NCI-H1048 (cell line): ENCODE measurements at places on chromosomes 16 and 17.

DNA sequence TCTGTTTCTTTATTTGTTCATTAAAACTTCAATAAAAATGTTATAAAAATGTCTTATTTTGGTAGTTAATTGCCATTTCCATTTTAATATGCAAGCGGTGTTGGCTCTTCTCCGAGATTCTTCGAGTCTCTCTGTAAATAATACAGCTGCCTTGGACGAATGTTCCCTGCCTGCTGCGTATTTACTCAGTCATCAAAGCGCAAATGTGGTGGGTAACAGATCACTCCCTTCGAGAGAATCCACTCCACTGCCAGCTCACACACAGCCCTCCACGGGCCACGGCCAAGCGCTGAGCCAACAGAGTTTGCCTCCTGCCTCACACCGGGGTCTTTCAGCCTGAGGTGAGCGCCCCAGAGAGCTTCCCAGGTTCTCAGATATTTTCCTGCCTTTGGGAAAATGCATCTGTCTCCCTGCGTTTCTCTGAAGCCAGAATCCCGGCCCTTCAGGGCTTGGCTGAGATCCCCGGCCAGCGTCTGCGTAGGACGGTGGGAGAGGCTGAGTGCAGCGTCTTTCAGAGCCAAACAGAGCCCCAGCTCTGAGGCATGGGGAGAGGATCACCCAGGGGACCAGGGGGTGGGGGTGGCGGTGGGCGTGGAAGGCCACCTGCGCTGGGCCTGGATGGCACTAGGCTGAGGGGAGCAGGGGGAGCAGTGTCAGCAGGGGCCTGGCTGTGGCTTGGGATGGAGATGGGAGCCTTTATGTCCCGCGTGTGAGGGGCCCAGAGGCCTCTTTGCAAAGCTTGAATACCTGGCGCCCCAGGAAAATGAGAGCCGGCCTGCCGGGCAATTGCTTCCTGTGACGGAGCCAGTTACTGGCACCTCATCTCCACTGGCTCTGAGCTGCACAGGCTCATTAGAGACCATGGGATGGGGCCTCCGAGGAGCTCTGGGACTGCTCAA is 248.7 kb downstream of the RBFOX3 start:
- DNase-seq, result no peak

DNA sequence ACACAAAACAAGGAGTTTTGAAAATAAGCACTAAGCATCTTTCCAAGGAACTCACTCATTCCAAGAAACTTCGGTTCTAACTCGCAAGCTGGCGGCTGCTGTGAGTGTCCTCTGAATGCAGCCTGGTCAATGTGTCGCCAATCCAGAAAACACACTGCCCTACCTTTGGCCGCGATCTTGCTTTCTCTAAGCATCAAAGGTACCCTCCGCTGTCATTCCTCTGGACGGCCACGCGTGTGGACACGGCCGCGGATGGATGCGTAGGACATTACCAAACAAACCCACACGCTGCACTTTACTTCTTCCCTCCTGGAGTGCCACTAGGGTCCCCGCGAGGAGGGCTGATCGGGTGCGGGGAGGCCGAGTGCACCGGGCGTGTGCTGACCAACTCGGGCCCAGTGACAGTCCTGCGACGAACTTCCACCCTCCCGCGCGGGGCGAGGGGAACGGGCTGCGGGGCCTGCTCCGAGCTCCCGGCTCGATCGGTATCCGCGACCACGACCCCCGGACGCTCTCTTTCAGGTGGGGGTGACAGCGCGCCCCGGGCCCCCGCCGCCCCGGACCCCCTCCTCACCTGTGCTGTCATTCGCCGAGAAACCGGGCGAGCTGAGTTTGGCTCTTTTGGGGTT is 1.1 kb downstream of the CREBBP start:
- no peak for DNase-seq

DNA sequence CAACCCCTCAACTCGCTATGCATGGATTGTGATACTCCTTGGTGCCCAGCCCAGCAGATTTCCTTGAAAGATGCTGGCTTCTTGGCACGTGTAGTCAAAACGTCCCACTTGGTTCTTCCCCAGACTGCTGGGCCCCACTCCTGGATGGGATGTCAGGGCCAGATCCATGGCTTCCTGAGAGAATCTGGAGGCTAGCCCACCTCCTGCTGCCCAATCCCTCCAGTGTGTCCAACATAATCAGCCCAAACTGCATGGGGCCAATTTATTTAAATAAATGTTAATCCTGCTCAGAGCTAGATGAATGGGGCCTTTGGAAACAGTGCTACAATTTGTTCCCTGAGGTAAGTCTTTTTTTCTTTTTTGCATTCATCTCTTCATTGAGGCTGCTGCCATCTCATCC is 49.4 kb downstream of the WSB1 start:
- no peak for DNase-seq

DNA sequence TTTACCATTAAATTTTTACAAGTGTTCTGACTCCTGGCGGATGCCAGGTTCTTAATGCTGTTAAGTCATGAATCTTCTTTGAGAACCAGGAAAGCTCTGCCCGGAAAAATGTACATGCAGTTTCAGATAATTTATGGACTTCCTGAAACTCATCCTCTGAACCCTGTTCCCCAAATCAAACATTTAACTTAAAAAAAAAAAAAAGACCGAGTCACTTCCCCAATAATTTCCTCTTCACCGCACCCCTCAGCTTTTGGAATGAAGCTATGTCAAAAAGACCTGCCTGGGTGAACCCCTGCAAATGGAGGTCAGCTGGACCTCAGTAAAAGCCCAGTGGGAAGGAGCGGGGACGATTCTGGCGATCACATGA is 15.0 kb downstream of the ZNF232 start:
- no peak for DNase-seq

DNA sequence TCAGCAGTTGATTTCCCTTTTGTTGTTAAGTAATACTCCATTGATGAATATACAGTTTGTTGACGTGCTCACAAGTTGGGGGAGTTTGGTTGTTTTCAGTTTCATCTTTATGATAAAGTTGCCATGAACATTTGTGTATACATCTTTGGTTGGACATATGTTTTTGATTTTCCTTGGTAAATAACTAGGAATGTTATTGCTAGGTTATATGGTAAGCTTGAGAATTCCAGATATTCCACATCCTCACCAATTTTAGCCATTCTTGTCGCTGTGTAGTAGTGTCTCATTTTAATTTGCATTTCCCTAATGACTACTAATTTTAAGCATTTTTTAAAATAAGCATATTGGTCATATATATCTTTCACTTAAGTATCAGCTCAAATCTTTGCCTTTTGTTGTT is 55.0 kb upstream of the RASL10B start:
- DNase-seq, result no peak

DNA sequence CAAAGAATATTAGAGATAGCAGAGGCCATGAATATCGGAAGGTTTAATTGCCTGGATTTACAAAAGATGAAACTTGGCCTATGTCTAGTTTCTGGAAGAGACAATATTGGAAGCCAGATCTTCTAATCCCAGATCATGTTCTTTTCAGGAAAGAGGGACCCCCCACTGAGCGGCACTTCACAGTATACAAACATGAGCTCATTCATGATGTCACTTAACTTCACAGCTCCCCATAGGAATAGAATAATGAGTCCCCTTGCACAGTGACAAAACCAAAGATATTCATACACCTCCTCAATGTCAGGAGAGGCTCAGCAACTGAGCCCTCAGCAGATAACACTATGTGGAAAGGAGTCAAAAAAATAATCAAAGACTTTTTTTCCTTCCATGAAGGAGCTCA is 147.5 kb downstream of the CDH11 start:
- DNase-seq, result no peak

DNA sequence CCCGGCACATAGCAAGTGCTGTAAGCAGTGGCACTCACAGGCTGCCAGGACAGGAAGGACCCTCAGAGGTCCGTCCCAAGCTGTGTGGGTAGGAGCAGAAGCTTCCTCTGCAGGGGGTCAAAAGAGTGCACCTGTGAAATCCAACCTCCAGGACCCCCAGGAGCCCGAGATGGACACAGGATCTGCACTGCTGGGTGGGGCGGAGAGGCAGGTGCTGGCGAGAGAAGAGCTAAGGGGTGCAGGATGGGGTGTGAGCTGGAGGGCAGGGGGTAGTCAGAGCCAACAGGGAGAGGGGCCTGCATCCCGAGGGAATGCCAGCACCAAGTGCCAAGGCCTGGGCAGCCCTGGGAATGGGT is 650 bp upstream of the AANAT start:
- no peak for DNase-seq

DNA sequence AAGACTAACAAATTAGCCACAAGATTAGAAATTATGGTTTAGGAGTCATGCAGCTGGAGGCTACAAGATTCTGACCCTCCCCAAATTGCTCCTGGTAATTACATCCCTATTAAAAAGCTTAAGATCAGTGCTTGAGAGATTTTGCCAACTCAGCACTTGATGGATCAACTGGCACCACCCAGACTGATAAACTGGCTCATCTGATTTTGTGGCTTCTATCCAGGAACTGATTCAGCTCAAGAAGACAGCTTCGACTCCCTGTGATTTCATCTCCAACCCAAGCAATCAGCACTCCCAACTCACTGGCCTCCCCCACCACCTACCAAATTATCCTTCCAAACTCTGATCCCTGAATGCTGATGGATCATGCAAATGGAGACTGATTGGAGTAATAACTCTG is 94.8 kb downstream of the TNFRSF13B start:
- no peak for DNase-seq

GRCh38 chr17:37107406-37108083 is 158.8 kb downstream of the AATF start:
- DNase-seq, result no peak

DNA sequence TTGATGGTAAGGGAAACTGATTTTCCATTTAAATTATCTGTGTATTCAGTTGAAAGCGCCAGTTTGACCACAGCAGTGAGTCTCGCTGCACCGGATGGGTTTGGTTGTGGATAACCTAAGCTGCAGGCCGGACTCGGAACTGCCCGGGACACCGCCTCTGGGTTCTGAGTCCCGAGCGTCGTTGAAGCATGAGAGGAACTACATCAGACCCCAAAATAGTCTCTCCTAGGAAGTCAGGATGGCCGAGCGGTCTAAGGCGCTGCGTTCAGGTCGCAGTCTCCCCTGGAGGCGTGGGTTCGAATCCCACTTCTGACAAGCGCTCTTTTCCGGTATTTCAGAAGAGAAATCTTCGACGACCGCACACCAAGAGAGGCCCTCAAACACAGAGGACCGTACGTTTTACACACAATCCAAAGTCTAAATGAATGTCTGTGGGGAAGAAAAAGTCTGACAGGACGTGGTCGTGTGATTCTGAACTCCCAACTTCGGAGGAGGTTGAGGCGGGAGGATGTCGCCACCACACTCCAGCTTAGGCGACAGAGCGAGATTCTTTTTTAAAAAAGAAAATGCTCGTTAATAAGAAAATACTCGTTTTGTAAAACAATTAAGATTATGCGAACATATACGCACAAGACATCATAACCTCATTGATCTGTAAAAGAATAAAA is 15.4 kb upstream of the PLLP start:
- no peak for DNase-seq

GRCh38 chr17:2094891-2095535 is 40.1 kb downstream of the HIC1 start:
- no peak for DNase-seq
